CD4-positive, alpha-beta T cell (primary cell): ENCODE measurements at places on chromosomes 7 and 10. TPM values are rescaled to one million over a fixed set of nuclear protein-coding genes. Genes with fewer than 3 reads are reported as not detected.

TET1 gene
- 1.5 TPM for total RNA-seq

- DNase-seq, result no peak
Observed at GRCh38 chr7:72441791-72442190, 29.7 kb upstream of the CALN1 start.

NEBL gene
- 0.17 TPM for total RNA-seq

GRCh38 chr7:159175792-159176191 is 31.1 kb upstream of the VIPR2 start:
- no peak for DNase-seq

DNA sequence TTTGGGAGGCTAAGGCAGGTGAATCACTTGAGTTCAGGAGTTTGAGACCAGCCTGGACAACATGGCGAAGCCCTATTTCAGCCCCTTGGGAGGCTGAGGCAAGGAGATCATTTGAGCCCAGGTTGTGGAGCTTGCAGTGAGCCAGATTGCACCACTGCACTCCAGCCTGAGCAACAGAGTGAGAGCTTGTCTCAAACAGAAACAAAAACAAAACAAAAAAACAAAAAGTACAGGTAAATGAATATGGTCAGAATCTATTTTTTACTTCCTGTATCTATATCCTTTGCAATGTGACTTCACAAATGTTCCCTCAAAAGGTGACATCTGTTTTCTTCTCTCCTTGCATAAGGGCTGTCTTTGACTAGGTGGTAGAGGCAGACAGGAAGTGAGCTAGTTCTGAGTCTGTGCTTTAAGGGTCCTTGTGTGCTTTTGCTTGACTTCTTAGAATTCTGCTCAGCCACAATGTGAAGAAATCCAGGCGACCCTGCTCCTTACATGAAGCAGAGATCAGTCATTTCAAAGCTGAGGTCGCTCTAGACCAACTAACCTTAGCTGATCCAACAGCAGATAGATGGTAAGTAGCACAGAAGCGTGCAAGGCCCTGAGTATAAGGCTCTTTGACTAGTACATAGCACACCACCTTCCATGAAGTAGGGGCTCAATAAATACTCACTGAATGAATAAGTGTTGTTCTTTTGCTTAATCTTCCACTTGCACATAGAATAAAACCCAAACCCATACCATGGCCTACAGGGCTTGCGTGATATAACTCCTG is 423.2 kb upstream of the PCDH15 start:
- DNase-seq, result peak; percentile 8

GRCh38 chr7:70494225-70495032 is 637.5 kb upstream of the GALNT17 start:
- DNase-seq, result no peak

LHFPL3 gene
- not detected for total RNA-seq

- no peak for DNase-seq
Observed at GRCh38 chr10:5546891-5547680, 22.3 kb downstream of the CALML3 start.

GRCh38 chr7:2763597-2763996 is 75.6 kb downstream of the AMZ1 start:
- DNase-seq, result no peak
